ENCODE measurements at places on chromosomes 12 and 14.

GRCh38 chr12:95996034-95996658 lies at the start of gene HAL:
HAL (minus strand) TSS chr12:95996344; CDS start chr12:95995910, 434 bp downstream.
- no peak for DNase-seq

- DNase-seq = no peak
These were observed 60.5 kb downstream of the ESR2 start for GRCh38 chr14:64233531-64234190.

- no peak for DNase-seq
These were observed at the start of gene KLRK1 for GRCh38 chr12:10389904-10390303. KLRK1 (minus strand) TSS chr12:10390041; CDS start chr12:10388810, 1,231 bp downstream.

DNA sequence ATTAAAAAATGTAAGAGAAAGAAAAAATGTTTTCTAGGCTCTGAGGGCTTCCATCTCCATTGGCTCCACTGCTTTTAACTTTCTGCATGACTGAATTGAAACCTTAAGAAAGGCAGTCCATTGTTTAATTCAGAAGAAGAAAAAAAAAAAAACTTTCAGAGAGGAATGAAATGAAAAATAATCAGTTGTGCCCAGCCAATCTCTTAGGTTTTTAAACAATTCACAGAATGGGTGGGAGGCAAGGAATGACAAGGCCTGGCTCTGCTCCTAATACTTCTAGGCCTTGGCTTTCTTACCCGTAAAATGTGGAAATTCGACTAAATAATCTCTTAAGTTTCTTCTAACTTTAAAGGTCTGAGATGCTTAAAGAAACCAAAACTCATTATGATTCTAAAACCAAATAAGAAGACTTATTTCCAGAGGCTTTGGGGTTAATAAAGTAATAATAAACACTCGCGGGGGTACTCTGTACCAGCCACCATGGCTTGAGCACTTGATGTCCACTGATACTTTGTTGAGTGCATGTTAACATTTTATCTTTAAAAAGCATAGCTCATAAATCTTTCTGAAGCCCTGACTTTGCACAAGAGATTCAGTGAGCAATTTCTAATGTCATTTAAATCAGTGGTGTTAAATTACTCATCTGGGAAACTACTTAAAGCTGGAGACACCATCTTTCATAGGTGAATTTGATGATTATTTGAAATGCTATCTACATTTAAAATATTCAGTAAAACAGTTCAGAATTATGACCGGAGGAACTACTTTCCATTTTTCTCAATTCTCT lies 49.6 kb downstream of the STON2 start:
- no peak for DNase-seq

GRCh38 chr14:42504433-42504832 lies 897.8 kb downstream of the LRFN5 start:
- DNase-seq = no peak

- DNase-seq = no peak
These were observed 242.2 kb downstream of the SOX5 start for GRCh38 chr12:23707270-23707669.

DNA sequence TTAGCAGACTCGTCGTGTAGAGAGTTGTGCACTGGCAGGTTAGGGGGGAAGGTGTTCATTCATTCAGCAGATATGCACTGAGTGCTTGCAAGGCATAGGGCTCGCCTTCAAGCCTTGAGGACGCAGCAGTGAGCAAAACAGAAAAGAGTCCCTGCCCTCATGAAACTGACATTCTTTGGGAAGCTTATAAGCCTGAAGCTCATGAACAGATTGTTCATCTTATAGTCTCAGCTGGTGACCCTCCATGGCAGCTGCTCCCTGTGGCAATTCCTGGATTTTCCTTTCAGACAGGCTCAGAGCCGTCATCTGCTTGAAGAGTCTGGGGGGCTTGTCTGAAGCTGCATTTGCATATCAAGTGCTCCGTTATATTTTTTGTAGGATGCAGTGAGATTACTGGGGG lies 148.4 kb downstream of the PRKCH start:
- DNase-seq = no peak

- DNase-seq = no peak
These were observed 94.4 kb downstream of the PPHLN1 start for GRCh38 chr12:42420395-42420794.

DNA sequence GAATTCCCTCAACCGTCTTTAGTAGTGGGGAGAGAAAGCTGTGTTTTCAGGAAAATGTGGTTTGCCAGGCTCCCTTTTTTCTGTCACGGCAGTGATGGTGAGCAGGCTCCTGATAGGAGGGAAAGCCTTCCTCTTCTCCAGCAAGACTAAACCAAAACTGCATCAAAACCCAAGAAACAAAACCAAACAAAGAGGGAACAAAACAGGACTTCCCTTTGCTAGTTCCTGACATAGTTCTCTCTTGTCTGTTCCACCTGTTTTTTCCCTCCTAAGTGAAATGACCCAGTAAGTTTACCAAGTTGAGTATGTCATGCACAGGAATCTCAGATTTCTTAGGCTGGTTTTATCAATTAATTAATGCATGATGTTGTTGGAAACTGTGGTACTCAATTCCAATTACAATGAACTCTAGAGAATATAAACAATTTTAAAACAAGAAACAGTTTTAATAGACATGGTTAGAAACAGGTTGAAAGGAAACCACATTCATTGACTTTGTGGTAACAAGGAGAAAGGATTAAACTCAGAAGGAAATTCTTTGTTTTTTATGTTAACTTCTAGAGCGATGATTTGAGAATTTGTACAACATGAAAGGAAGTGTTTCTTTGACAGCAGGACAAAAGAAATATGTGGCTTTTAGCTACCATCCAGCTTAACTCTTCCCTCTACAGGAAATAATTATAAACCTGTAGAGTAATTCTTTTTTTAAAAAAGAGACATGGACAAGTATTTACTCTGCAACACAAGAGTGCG lies 23.0 kb upstream of the CSRP2 start:
- no peak for DNase-seq
